ENCODE measurements at places on chromosomes 7 and 10.

GRCh38 chr7:27169658-27170425 is 4.3 kb downstream of the HOXA10 start:
- DNase-seq, result no peak

DNA sequence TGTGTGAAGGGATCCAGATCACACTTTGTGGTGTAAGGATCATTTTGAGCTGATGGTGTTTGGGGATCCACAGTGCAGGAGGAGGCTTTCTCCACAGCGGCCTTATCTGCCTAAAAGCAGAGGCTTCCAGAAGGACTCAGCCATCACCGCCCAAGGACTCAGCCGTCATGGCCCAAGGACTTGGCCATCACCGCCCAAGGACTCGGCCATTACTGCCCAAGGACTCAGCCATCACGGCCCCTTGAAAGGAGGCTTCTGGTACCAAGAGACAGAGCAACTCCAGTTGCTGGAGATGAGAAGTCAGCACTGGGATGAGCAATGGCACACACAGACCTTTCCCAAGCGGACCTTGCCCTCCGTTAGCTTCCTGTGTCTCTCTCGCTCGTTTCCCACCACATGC is 6.0 kb upstream of the CFAP46 start:
- no peak for DNase-seq

GRCh38 chr10:100208276-100208675 is 21.1 kb downstream of the CHUK start:
- DNase-seq, result no peak

GRCh38 chr10:30476511-30477155 is 42.6 kb downstream of the MAP3K8 start:
- no peak for DNase-seq

GRCh38 chr10:71860243-71861029 is 9.4 kb upstream of the PSAP start:
- no peak for DNase-seq

GRCh38 chr10:132654708-132655661 is 117.4 kb downstream of the INPP5A start:
- DNase-seq, result peak; percentile 23

GRCh38 chr7:42964849-42965805 is 33.0 kb downstream of the MRPL32 start:
- no peak for DNase-seq

GRCh38 chr10:100528123-100528886 is 1.4 kb downstream of the NDUFB8 start:
- no peak for DNase-seq

DNA sequence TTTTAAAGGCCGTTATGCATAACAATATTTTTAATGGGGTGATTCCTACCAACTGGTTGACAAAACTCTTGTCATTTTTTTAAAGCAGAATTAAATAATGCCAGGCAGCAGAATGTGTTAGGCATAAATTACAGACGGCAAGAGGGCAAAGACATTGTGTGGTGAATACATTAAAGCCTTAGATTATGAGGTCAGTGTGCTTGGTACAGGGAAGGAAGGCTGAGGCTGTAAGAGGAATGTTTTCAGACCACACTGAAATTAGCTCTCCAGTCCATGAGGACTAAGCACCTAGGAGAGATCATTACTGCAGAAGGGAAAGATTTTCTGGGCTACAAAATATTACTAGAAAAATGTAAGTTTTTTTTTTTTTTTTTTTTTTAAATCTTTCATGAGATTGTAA is 312.8 kb upstream of the PRKCQ start:
- DNase-seq, result no peak

DNA sequence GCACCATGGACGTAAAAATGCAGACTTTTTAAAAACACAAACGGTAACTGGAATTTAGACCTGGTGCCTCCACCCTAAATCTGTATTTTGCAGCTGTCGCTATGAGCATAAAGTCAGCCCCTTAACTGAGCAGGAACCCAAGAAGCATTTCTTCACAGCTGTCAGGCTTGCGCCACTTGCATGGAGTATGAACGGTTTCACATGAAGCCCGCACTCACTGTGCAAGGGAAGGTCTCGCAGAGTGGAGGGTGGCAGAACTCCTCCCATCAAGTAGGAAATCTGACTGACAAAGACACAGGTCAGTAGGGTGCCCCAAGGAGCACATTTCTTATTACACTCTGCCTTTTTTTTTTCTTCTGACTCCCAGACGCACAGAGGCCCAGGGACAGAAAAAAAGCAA is 58.5 kb downstream of the ELMO1 start:
- DNase-seq, result no peak

GRCh38 chr7:47325337-47325736 is 256.6 kb downstream of the TNS3 start:
- DNase-seq, result no peak

GRCh38 chr7:116197360-116197759 is 13.0 kb upstream of the TES start:
- DNase-seq, result no peak

- no peak for DNase-seq
These were observed 24.6 kb upstream of the WNT2 start for GRCh38 chr7:117347480-117347879.

- no peak for DNase-seq
These were observed 158.9 kb upstream of the ASAH2 start for GRCh38 chr10:50410066-50410811.

DNA sequence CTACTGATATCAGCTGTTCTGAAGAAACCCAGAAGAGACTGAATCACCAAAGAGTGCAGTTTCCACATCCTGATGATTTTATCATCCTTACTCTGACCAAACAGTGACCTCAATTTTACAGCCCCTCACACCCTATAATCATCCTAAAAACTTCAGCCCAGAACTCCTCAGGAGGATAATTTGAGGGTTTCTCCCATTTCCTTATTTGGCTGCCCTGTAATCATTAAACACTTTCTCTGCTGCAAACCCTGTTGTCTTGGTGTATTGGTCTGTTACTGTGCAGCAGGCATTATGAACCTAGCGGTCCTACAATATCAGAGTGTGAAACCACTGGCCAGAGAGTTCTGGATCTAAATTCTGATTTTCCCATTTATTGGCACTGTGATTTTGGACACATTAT is 141.7 kb downstream of the PCLO start:
- DNase-seq, result no peak

GRCh38 chr10:110211465-110211843 is 4.0 kb downstream of the MXI1 start:
- no peak for DNase-seq

- DNase-seq, result no peak
These were observed 606.0 kb downstream of the ARL4A start for GRCh38 chr7:13293264-13294002.

DNA sequence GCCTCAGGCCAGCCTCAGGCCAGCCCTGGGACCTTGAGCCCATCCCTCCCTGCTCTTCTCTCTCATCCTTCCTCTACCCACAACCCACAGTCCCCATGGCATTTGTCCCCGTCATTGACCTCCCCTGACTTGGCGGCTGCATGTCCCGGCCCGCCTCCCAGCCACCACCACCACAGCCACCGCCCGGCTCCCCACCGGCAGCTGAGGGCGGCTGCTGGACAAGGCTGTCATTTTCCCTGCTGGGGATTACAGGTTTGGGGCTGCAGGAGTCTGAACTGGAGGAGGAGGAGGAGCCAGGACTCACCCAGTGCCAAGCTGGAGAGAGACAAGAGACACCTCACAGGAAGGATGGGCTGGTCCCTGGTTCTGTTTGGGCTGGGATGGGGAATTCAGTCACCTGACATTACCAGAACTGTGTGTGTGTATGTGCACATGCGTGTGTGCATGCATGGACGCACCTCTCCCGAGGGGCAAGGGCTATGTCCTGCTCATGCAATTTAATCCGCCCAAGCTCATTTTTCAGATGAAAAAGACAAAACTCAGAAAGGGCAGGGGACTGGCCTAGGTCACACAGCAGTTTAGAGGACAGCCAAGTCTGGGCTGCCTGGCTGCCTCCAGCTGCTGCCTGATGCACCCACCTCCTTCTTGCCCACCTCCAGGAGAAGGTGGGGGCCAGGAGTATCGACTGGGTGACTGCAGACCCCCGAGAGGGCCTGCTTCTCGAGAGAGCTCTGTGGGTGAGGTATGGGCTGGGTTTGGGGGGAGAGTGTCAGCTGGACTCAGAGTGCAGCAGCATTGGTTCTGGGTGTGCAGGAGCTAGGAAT is 113.1 kb downstream of the ZMIZ1 start:
- no peak for DNase-seq

- no peak for DNase-seq
These were observed 369.2 kb upstream of the AKR1E2 start for GRCh38 chr10:4456776-4457175.

- DNase-seq, result no peak
These were observed 122.9 kb upstream of the RET start for GRCh38 chr10:42953684-42954674.

- no peak for DNase-seq
These were observed 11.6 kb upstream of the PRKCQ start for GRCh38 chr10:6591668-6592067.

DNA sequence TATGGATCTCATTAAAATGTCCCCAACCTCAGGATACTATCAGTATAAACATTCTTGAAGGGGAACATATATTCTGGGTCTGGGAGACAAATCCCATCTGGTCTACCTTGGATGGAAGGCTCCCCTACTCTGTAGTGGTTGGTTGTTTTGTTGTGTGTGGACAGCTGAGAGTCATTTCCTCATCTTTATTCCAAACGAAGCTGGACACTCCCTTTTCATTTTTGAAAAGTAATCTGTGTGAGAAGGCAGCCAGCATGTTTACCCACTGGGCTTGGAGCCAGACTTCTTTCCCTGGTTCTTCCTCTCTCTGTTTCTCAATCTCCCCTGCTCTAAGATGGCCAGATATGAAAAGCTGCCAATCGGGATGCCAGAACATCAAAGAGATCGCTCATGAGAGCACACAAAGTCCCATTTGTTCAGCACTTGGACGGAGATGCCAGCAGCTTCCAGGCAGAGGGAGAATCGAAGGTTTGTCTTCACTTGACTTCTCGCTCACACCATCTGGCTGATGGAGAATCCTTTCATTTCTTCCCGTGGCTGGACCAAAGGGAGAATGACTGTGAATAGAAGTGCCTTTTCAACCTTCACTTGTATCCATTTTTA is 108.1 kb upstream of the AGR3 start:
- DNase-seq, result no peak

DNA sequence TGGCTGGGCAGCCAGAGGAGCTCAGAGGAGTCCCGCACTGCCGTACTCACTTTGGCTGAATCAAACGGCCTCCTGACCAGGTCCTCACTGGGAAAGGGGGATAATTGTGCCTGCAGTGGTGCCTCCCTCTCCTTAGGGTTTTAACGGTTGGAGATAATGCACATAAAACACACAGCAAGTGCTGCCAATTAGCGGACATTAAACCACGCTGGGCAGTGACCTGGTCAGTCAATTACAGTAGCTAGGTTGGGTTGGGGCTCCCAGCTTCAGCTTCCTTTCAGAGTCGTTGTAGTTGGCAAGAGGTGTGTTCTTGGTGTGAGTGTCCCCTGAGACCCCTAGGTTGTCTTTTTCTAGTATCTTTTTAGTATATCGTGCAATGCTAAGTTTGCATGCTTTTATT is 146.6 kb downstream of the C10orf105 start:
- no peak for DNase-seq

DNA sequence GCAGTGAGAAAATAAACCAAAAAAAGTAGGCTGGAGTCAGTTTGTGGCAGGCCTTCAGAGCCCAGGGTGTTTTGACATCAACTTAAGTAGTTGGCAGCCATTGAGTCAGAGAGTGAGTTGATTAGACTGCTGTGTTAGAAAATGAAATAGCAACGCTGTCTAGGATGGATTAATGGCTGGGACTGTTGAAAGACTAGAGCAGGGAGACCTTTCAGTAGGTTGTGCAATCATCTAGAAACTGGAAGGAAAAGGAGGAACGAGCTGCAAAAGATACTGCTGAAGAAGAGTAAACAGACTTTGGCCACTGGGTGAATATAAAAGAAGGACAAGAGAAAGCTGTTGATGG is 28.6 kb upstream of the TRIL start:
- DNase-seq, result no peak

DNA sequence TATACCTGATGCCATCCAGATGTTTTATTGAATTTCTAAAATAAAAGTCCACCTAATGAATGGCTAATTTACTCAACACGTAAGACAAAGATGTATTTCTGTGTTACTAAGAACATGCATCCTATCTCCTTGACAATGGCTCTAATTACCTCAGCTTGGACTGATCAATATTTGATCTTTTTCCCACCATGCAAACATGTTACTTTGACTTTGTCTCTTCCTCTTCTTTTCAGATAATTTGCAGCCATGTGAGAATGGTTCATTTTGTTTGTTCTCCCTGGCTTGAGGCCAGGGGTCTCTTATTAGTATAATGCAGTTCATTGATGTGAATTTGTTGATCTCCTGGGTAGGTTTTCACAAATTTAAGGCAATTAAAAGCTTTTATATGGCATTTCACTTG is 302.1 kb downstream of the ADK start:
- no peak for DNase-seq

- DNase-seq, result no peak
These were observed 278.0 kb upstream of the KLF14 start for GRCh38 chr7:131011976-131012375.

- no peak for DNase-seq
These were observed 158.1 kb upstream of the CHST15 start for GRCh38 chr10:124251317-124252065.

DNA sequence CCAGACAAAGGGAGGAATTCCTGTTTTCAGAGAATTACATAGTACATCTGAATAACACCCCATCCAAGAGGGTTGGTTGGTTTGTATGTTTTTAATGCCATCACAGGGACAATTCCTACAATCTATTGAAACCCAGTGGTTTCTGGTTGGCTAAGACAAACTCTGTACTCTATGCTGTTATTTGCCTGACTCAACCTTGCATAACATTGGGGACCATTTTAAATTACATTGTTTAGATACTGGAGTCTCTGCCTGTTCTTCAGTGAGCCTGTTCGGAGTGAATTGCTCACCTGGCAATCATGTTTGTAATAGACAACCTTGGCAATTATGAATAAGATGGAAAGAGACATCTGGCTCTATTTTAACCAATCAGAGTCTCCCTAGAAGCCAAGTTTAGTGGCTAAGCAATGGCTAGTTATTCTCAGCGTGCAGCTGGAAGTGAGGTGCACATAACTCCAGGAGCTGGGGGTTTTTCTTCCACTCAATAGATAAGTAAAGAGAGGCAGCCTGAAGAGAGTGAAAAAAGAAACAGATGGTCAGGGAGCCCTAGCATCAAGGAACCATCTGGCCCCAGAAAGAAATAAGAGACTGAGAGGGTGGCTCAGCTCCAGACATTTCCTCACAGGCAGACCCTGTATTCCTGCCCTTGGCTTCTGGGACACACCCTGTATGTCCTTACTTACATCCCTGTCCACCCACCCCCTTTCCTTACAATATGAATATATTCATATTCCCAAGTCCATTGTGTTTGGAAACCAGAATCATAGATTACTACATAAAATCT is 21.2 kb upstream of the SLC35G1 start:
- DNase-seq, result no peak
